ENCODE measurements at places on chromosomes 2 and 18. TPM values are rescaled to one million over a fixed set of nuclear protein-coding genes. Genes with fewer than 3 reads are reported as not detected.

DNA sequence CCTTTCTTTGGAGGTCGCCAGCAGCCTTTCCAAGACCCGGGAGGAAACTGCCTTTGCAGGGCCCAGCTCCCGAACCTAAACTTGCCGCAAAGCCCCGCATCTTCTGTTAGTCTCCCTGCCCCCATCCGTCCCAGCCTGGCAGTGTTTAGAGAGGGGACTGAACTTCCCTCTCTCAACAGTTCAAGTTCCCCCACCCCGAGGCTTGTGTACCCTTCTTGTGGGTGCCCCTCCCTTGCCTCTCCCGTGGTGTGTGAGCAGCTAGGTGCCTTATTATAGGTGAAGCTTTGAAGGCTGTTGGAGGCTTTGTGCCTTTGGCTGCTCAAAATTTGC is 1.4 kb downstream of the LBH start:
- DNase-seq = no peak

Gene SYT4
- 1.4 TPM for total RNA-seq

DNA sequence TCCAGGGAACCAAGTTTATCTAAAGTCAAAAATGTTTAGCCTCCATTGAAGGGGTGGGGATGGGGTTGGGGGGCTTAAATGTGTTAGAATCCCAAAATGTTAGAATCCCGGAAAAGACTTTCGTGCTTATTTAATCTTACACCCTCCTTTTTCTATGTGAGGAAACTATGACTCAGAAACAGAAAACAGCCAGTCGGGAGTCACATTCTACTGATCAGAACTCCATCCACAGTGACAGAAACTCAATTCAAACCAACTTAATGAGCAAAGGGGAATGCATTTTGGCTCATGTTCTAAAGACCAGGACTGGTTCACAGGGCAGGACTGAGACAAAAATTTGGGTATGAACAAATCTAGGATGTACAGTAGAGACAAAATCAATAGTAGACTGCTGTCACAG is 31.9 kb upstream of the AFTPH start:
- DNase-seq = no peak

Gene RNMT
- total RNA-seq = 45.4 TPM

Gene ACOXL
- total RNA-seq = 15.8 TPM

- no peak for DNase-seq
Observed at GRCh38 chr2:145221032-145221431, 701.1 kb upstream of the ZEB2 start.

DNA sequence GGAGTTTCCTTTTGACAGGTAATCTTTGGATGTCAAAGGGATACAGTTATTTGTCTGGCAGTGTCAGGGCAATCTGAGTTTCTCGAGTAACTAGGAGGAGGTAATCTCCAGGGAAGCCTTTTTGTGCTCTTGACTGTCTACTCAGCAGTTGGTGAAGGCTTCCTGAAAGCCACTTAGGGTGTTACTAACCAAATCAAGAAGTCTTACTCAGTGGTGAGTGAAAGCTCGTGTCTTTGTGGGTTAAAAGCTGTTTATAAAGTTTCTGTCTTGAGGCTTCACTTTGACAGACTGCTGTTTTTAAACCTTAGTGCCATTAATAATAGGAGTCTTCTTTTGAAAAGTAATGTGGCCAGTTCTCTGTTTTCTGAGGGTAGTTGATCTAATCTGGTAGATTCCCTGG is 1.7 kb downstream of the THSD7B start:
- no peak for DNase-seq

GRCh38 chr2:105582952-105583660 is 161.6 kb upstream of the NCK2 start:
- DNase-seq = no peak

Gene TUBA4B
- total RNA-seq = not detected

Gene SERPINB13
- total RNA-seq = not detected

Gene COL4A3
- total RNA-seq = 1.1 TPM

- no peak for DNase-seq
Observed at GRCh38 chr2:39642051-39642718, 23.5 kb upstream of the TMEM178A start.

DNA sequence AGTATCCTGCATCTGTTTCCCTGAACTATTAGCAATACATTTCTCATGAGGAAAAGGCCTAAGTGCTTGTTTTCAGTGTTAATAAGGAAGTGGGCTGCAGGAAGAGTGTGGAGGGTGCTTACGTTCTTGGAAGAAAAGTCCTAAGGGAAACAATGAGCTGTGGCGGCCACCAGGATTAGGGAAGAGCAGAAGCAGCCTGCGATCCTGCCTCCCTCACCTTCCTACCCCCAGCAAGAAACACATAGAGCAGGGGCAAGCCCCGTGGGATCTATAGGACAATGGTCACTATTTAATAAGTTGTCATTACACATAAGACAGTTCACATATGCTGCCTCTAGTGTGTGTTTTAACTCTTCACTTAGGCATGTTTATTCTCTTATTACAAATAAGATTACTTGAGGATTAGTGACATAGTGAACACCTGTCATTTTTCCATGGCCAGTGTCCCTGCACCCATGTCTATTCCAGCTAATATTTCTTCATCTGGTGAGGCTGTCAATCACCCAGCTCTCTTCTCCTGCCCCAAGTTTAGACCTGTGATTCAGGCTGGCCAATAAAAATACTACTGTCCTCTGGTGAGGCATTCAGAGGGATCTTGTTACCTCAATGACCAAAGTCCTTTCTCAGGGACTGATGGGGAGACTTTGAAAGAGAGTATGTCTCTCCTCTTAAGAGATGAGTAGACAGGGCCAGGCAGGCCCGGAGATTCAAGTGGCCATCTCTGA is 510.9 kb upstream of the CELF4 start:
- no peak for DNase-seq

Gene SNRPD1
- 136 TPM for total RNA-seq

GRCh38 chr2:128710729-128711128 is 392.1 kb upstream of the HS6ST1 start:
- no peak for DNase-seq

DNA sequence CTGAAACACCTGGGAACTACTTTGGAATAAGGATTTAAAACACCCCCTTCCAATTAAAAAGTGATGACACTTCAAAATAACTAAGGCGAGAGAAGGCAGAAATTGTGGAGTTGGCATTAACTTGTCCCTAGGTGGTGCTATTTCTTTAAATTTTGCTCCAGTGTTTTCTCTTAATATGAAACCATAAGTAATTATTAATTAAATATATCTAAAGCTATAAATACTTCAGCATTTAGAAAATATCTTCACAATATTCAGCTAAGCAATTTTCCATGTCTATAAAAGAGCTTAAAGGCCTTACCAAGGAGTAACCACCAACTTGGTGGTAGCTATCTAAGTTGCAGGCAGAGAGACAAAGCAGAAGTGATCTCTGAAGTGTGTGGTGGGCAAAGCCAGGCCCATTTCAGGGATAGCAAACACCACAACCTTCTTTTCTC is 186.8 kb upstream of the PGAP1 start:
- DNase-seq = no peak

- no peak for DNase-seq
Observed at GRCh38 chr2:45178854-45179253, 169.6 kb upstream of the SIX2 start.

DNA sequence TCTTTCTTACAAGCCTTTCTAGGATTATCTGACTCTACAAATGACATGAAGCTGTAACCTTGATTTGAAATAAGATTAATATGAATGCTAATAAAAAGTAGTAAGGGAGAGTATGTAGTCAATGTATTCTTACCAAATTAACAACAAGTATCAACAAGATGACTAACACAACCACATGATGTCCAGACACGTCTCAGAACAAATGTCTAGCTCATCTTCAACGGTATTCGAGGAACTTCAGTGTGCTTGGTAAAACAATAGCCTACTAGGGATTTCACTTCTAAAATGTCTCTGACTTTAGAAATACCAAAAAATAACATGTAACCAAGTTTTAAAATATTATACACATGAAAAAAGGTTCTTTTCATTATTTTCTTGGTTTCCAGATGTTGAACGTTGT is 3.4 kb downstream of the HDLBP start:
- DNase-seq = no peak

DNA sequence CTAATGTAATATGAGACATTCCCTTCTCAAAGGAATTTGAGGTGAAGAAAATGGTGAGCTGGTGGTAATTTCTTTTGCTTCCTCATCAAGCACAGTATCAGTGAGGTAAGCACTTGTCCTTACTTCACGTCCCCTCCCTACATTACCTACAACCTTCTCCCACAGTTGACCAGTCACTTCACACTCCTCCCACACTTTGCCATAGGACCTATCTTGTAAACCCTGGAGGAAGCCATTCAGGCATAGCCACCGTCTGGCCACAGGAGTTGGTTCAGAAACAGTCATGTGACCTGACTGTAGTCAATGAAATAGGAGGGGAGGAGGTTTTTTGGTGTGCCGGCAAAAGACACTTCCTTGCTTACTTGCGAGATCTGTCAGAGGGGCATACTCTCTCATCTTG is 12.1 kb downstream of the ACOXL start:
- no peak for DNase-seq

Gene LCT
- not detected for total RNA-seq

- no peak for DNase-seq
Observed at GRCh38 chr2:158741625-158742024, 53.5 kb upstream of the DAPL1 start.

Gene SGPP2
- 0.11 TPM for total RNA-seq

Gene ACVR1C
- 1.6 TPM for total RNA-seq

- DNase-seq = no peak
Observed at GRCh38 chr2:43210467-43211303, 15.7 kb downstream of the ZFP36L2 start.

- peak; percentile 14 for DNase-seq
Observed at GRCh38 chr18:48022531-48023329, 92.3 kb upstream of the SMAD2 start.

DNA sequence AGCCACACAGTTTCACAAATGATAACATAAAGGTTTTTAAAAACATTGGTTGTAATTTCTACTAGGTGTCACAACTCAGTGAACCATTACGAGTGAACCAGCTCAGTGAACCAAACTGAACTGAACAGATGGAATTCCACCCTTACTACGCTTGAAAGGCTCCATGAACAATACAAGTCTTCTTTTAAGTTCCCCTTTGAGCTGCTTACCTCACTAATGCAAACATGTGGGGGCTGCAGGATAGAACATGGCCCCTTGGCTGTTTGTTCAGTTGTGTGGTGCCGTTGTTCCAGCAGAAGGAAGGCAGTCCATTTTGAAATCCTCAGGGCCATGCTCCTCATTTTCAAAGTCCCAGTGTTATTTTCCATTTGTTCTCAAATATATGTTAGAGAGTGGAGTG is 30.7 kb upstream of the KLHL14 start:
- no peak for DNase-seq

GRCh38 chr2:127081826-127082633 is 24.9 kb downstream of the BIN1 start:
- DNase-seq = no peak

Gene GALNT5
- total RNA-seq = 0.34 TPM

GRCh38 chr2:25887624-25888242 is 9.4 kb upstream of the ASXL2 start:
- DNase-seq = no peak

Gene ARHGAP28
- 10.5 TPM for total RNA-seq

DNA sequence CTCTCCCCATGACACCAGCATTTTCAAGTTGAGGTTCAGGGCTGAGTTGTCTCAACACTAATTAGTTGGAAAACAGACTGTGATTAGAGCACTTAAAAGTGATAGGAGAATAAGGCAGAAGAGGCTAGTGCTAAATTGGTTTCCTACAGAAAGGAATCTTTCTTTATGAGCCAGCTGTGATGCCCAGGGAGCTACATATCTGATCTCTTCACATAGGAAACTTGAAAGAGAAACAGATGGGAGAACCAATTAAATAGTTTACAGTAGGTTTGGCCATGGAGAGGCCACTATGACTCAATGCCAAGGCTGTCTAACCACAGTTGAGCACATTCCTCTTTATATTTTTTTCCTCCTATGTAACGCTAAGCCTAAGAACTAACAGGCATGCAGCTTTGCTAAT is 418.3 kb upstream of the CYRIA start:
- DNase-seq = no peak

DNA sequence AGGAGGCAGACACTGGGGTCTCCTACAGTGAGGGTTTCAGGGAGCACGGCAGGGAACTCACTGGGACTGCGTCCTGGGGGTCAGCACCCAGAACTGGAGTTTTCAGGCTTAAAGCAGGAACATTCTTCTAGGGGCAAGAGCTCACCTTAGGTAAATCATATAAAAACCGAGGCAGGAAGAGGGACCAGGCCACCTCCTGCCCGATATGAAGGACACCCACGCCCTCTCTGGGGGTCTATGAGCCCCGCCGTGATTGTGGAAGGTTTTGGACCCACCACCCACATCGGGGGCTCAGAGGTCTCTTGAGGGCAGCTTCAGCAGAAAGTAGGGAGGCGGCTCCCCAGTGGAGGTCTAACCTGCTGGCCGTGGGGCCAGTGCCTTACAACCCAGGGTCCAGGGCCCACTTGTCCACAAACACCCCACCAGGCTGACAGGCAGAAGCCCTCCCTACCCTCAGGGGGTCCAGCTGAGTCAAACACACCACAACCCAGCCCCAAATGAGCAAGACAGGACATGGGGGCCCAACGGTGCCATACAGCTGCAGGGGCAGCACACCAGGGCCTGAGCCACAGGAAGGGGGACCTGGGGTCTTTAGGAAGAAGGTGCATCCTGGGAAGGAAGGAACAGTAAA is 25.3 kb downstream of the CROCC2 start:
- no peak for DNase-seq

Gene ZNF638
- total RNA-seq = 128 TPM

- DNase-seq = no peak
Observed at GRCh38 chr2:224194161-224194560, 155.1 kb upstream of the SERPINE2 start.

DNA sequence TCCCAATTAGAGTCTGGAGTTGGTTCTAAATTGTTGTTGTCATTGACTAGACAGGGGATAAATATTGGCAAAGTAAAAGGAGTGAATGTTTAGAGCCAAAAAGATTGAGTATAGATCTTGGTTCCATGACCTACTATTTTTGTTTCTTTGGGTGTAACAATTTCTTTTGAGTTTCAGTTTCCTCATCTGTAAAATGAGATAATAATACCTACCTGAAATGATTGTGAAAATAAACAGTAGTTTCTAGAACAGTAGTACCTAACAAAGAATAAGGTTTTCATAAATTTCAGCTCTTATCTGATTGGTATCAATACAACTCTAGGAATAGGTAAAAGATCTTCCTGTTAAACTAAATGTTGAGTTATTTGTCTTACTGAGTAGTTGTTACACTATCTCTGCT is 56.8 kb downstream of the PMS1 start:
- no peak for DNase-seq

Gene COPS8
- total RNA-seq = 51.0 TPM

DNA sequence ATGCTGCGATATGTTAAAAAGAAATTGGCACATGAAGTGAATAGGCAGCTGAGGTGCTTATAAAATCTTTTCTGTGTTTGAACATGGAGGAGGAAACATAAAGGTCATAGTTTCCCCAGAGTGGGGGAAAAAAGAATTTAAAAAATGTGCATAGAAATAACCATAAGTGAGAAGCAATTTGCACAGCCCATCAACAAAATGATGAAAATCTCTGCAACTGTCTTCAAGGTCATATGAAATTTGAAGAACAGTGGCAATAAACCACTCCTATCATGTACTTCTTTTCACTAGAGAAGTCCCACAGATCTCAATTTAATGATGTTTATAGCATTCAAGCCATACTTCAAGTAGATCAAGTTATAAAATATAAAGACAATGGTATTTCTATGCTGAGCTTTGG is 46.7 kb upstream of the ZNF804A start:
- DNase-seq = no peak

Gene SLC8A1
- 1.7 TPM for total RNA-seq

Measured in WTC11 (cell line).